Activated CD4-positive, alpha-beta T cell treated with anti-CD3 and anti-CD28 coated beads, Interleukin-10, Interleukin-2, amounts not matched to agents 100 ng/mL and 50 ng/mL, durations not matched to agents 16 hours and 8 hours (primary cell): ENCODE measurements at places on chromosomes 11 and 22.

DNA sequence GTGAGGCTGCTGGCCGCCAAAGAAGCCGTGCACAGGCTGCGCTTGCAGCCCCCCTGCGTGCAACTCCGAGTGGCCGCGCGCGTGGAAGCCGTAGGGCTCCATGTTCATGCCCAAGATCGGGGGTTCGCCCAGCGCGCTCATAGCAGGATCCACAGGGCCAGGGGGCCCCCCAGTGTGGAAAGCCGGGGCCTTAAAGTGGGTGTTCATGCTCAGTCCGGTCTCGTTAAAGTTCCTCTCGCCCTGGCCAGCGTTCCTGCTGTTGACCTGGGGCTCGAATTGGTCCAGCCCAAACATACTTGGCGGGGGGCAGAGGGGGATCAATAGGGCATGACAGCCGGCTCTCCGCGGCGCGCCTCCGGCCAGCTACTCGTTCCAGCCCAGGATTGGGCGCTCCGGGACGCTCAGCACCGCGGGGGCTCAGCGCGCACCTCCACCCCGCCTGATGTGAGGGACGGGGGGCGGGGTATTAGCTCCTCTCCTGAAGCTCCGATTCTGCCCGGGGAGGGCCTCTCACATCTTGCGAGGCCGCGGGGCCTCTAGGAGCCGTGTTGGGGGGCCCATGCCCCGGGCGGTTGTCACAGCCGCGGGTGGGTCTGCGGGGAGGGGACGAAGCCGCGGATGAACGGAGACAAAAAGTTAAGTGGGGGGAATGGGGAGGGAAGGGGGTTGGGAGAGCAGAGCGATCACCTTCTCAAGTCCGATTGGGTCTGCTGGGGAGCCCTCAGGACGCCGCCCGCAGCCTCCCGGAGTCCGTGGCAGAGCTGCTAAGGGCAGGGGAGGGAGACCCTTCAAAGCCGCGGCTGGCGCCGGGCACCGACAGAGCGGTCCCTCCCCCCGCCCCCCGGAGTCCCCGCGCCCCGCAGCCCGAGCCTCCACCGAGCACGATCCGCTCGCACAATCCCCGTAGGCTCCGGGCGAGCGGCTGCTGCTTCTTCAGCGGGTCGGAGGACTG is 1.0 kb downstream of the MN1 start:
- no peak for DNase-seq

- no peak for DNase-seq
Observed at GRCh38 chr11:102223859-102224258, 93.4 kb upstream of the BIRC3 start.

DNA sequence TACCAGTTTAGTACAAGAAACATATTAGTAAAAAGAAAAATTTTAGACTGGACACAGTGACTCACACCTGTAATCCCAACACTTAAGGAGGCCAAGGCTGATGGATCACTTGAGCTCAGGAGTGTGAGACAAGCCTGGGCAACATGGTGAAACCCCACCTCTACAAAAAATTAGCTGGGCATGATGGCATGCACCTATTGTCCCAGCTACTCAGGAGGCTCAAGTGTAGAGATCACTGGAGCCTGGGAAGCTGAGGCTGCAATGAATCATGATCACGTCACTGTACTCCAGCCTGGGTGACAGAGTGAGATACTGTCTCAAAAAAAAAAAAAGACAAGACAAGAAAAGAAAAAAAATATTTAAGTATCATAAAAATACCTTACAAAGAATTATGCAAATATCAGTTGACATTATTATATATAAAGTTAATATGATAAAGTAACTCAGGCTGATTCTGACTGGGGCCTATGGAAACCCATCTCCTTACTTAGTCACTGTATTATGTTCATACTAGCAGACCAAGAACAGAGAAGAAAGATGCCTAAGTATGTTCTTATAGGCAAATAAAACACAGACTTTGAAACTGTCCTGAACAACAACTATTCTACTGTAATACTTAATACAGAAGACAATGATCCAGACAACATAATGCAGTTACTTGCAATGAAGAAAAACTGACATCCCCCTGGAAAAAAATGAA is 27.3 kb downstream of the FAM168A start:
- DNase-seq, result no peak

DNA sequence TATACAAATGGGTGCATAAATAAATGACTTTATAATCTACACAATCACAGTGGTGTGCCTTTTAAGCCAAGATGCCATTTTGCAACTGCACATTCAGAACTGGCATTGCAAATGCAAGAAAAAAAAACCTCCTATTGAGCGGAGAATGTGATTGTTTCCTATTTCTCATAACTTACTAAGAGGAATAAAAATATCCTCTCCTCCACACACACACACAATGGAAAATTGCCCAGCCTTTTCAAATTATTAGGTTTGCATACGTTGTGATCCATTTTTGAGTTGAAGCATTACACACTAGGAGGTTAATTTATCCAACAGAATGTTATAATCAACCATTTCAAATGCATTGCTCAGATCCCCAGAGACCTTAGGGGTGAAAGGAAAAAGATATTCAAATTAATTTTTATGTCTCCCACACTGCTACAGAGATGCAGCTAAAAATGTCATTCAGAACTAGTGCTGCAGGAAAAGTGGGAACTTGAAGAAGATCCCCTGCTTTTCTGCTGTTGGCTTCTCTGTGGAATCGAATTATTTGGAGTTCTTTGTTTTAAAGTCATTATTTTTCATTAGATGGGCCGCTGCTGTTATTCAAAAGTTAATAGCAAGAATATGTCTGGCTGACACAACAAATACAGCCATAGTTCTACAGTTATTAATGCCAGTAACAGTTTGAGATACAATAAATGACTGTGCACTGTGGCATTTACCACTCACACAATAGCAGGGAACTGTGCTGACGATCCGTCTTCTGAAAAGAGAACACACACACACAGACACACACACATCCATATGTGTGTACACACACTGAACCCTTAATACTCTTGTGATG is 299.9 kb upstream of the ANO5 start:
- no peak for DNase-seq

GRCh38 chr11:74014880-74015279 is 6.0 kb upstream of the UCP3 start:
- DNase-seq, result no peak

- DNase-seq, result no peak
Observed at GRCh38 chr11:43681401-43681942, 934 bp downstream of the HSD17B12 start.

DNA sequence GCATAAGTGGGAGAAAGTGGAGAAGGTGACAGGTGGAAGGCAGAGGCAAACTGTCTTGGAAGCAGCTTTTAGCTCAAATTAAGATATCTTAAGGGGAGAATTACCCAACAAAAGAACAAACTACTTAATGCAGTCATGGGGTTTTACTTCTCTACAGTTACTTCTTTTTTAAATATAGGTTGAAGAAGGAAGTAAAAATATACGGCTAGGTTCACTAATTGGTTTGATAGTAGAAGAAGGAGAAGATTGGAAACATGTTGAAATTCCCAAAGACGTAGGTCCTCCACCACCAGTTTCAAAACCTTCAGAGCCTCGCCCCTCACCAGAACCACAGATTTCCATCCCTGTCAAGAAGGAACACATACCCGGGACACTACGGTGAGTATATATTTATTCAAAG is 40.8 kb downstream of the PDHX start:
- no peak for DNase-seq

DNA sequence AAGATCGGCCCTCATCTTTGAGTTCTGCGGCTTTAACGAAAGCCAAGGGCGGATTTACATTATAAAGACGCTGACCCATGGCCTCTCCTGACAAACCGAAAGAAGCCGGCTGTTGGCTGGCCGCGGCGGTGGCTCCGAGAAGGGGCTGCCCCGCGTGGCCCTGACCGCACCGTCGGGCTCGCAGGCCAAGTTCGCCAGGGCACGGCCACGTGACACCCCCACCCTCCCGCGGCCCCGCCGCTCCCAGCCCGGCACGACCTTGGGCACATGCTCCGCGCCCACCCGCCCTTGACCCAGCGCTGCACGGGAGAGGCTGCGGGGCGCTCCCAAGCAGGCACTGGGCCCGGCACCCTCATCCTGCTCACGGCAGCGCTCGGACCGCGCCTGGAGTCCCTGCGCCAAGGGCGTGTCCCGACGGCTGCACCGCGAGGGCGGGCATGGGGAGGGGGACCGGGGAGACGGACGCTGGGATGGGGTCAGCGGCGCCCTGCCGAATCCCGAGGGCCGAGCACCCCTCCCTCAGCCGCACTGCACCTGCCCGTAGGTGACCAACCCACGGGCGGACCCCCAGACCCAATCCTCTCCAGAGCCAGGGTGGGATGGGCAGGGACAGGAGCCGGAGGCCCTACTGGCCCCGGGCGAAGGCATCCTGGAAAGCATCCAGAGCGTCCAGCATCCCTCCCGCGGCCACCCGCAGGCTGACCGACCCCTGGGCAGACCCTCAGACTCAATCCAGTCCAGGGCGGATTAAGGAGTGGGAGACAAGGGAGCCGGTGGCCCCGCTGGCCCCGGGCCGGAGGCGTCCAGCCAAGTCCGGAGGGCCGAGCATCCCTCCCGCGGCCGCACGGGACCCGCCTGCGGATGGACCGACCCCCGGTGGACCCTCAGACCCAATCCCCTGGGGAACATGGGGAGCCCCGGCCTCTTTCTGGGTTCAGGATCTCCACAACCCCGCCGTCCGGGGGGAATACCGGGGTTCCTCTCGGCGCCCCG is 759 bp downstream of the CPT1A start:
- peak; percentile 44 for DNase-seq
